Activated CD4-positive, alpha-beta T cell treated with anti-CD3 and anti-CD28 coated beads for 36 hours (primary cell): ENCODE measurements at places on chromosomes 11 and 22. TPM values are rescaled to one million over a fixed set of nuclear protein-coding genes. Genes with fewer than 3 reads are reported as not detected.

Gene NRIP3
- 2.1 TPM for total RNA-seq

Gene EIF4ENIF1
- 45.4 TPM for total RNA-seq

Gene PARVA
- 0.11 TPM for total RNA-seq

GRCh38 chr11:62909107-62909894 is 11.9 kb downstream of the CHRM1 start:
- peaks cover 4% of the 10 kb centered on the region for H3K27me3 ChIP-seq
- DNase-seq: peak; percentile 56

DNA sequence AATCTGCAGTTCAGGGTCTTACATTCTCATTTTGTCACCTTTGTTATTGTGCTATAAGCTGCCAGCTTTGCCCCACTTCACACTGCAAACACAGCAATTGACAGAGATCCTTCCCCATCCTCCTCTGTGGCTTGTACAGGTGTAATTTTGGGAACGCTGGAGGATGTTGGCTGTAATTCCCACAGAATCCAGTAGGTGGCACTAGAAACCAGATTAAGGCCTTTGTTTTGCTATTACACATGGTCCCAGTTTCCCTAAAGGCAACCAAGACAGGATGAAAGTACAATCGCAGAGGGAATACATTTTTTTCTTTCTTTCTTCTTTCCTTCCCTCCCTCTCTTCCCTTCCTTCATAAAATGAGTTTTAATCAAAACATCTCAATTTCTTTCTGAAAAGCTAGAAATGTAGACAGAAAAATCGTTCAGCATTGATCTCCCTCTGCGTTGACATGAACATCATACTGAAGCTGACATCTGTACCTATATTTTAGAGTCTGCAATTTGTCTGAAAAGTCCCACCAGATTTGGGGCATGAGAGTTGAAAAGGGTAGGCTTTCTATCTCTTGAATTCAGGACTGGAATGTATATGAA is 21.3 kb upstream of the NELL1 start:
- no peaks in the 10 kb centered on the region for H3K36me3 ChIP-seq
- peak; percentile 50 for DNase-seq
- no peak overlapping the region for H3K27ac ChIP-seq
- peaks cover 9% of the 10 kb centered on the region for H3K27me3 ChIP-seq
- no peaks in the 10 kb centered on the region for H3K4me1 ChIP-seq

DNA sequence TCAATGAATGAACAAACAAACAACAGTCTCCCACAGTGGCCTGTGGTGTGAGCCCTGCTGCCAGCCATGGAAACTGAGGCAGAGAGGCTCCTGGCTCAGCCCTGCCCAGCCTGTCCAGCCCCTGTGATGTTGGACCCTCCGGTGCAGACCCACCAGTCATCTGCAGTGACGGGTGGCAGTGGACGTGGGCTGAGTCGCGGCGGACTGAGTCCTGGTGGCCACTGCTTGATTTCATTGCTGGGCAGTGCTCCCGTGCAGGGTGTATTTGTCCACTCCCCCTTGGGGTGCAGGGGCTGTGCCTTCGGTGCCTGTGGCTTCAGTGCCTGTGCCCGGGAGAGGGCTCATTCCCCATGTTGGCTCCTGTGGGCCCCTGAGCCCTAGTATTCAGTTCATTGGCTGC is 31.9 kb upstream of the MUC5AC start:
- no peaks in the 10 kb centered on the region for H3K4me1 ChIP-seq
- no peak overlapping the region for H3K4me3 ChIP-seq
- peaks cover 5% of the 10 kb centered on the region for H3K27me3 ChIP-seq
- H3K36me3 ChIP-seq: no peaks in the 10 kb centered on the region
- H3K27ac ChIP-seq: no peak overlapping the region
- DNase-seq: peak; percentile 15

DNA sequence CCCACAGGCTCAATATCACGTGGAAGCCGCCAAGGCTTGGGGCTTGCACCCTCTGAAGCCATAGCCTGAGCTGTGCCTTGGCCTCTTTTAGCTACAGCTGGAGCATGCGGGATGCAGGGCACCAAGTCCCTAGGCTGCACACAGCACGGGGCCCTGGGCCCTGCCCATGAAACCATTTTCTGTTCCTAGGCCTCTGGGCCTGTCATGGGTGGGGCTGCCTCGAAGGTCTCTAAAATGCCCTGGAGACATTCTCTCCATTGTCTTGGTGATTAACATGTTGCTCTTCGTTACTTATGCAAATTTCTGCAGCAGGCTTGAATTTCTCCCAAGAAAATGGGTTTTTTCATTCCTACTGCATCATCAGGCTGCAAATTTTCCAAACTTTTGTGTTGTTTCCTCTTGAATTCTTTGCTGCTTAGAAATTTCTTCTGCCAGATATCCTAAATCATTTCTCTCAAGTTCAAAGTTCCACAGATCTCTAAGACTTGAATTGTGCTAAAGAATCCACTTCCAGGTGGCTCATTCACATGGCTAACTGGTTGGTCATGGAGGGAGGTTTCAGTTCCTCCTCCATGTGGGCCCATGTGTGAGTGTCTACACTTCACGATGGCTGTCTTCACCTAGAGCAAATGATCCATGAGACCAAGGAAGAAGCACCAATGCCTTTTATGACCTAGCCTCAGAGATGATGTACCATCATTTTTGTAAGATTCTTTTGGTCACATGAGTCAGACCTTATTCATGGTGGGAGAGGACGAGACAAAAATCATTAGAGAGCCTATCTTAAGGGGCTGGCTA is 7.4 kb upstream of the CREBZF start:
- H3K4me3 ChIP-seq: no peak overlapping the region
- H3K4me1 ChIP-seq: no peaks in the 10 kb centered on the region
- no peak for DNase-seq
- no peaks in the 10 kb centered on the region for H3K36me3 ChIP-seq
- H3K27me3 ChIP-seq: no peaks in the 10 kb centered on the region

DNA sequence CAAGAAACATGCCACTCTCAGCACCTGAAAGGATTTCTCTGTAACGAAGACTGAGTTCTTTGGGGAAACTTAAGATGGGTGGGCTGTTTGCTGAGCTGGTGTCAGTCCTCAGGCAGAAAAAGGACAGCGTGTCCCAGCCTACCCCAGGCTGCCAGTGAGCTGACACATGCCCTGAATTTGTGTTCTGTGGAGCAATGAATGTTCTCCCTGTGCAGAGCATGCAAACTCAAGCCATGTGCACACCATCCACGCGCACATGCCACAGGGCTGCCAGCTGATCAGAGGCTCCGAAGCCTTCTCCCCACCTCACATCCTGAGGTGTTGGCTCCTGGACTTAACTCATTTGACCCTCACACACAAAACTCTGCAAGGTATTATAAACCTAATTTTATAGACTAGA is 104.9 kb downstream of the KCNC1 start:
- no peaks in the 10 kb centered on the region for H3K36me3 ChIP-seq
- H3K27ac ChIP-seq: no peak overlapping the region
- H3K4me3 ChIP-seq: no peak overlapping the region
- no peak for DNase-seq
- no peaks in the 10 kb centered on the region for H3K27me3 ChIP-seq

GRCh38 chr22:42910221-42910942 is 53.3 kb upstream of the ARFGAP3 start:
- no peaks in the 10 kb centered on the region for H3K27me3 ChIP-seq
- no peaks in the 10 kb centered on the region for H3K4me1 ChIP-seq
- no peak overlapping the region for H3K4me3 ChIP-seq
- no peak for DNase-seq
- H3K36me3 ChIP-seq: peaks cover 2% of the 10 kb centered on the region

DNA sequence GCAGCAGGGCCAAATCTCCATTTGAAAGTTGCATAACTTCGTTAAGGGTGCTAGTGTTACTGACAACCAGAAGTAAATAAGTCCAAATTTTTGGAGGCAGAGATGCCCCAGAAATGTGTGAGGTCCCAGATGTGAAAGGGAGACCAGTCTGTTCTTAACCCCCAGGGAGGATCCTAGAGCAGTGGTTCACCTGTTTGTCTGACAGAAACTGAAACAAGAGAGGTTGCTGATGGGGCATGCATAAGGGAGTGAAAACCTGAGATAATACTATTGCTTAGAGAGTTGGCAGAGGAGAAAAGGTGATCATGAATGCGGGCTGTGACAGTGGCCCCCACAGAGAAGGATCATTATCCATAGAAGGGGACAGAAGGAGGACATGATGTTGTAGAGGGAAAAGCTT is 3.8 kb downstream of the CBLIF start:
- H3K27ac ChIP-seq: no peak overlapping the region
- no peaks in the 10 kb centered on the region for H3K36me3 ChIP-seq
- no peak overlapping the region for H3K4me3 ChIP-seq
- no peaks in the 10 kb centered on the region for H3K4me1 ChIP-seq

- no peak for DNase-seq
- no peaks in the 10 kb centered on the region for H3K36me3 ChIP-seq
- H3K27me3 ChIP-seq: peaks cover 20% of the 10 kb centered on the region
- no peaks in the 10 kb centered on the region for H3K4me1 ChIP-seq
These were observed 1.1 kb upstream of the TTLL8 start for GRCh38 chr22:50058906-50059880.

DNA sequence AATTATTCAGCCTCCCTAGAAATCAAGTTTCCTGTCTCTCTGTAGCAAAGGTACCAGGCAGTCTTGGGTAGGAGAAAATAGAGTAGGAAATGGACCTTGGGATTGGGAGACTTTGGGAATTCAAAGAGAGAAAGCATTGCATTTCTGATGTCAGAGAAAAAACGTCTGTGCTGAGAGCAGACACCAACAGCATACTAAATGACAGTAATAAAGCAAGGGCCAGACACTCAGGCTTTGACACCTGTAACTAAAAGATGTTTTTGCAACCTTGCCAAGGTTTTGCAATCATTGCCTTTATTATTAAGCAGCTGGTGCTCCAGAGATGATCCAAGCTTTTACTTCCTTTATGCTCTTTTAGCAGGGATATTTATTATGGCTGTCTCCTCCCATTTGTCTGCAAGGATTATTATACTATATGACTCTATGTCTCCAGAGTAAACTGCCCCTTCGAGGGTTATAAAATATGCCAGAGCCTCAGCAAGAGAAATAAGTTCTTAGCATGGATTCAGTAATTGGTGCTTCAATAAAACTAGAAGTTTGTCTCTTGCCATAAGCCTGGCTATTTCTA is 85.2 kb upstream of the GRAMD1B start:
- H3K4me1 ChIP-seq: no peaks in the 10 kb centered on the region
- H3K36me3 ChIP-seq: no peaks in the 10 kb centered on the region
- no peak overlapping the region for H3K27ac ChIP-seq

DNA sequence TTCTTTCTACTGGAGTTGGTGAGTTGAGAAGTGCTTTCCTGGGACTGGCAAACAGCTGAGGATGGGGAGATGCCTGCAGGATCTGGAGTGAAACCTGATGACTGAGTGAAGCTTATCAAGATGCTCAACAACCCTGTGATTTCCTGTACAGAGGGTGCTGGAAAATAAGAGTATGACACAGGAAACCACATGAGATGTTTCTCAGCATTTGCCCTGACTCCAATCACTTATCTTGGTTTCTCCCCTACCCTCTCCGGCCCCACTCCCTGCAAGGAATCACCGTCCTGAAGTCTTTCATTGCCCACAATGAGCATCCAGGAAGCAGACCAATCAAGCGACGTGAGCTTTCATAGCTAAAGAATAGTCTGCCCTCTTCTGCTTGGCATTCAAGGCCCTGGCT is at the start of gene MRGPRX2:
MRGPRX2 (minus strand) TSS at position 89 of the 400 bp plus-strand sequence. CDS start 4,315 bp downstream, outside the sequence.
- peak within 1 kb of the TSS; percentile 20 for H3K27ac ChIP-seq
- DNase-seq: peak; percentile 52
- peaks cover 15% of the 10 kb centered on the region for H3K27me3 ChIP-seq
- no peak within 1 kb of the TSS for H3K4me3 ChIP-seq
- peaks cover 19% of the 10 kb centered on the region for H3K4me1 ChIP-seq

- no peak for DNase-seq
- no peak overlapping the region for H3K27ac ChIP-seq
- H3K27me3 ChIP-seq: peaks cover 2% of the 10 kb centered on the region
- H3K4me3 ChIP-seq: no peak overlapping the region
- H3K36me3 ChIP-seq: no peaks in the 10 kb centered on the region
These were observed 65.7 kb upstream of the NAV2 start for GRCh38 chr11:19646921-19647320.

DNA sequence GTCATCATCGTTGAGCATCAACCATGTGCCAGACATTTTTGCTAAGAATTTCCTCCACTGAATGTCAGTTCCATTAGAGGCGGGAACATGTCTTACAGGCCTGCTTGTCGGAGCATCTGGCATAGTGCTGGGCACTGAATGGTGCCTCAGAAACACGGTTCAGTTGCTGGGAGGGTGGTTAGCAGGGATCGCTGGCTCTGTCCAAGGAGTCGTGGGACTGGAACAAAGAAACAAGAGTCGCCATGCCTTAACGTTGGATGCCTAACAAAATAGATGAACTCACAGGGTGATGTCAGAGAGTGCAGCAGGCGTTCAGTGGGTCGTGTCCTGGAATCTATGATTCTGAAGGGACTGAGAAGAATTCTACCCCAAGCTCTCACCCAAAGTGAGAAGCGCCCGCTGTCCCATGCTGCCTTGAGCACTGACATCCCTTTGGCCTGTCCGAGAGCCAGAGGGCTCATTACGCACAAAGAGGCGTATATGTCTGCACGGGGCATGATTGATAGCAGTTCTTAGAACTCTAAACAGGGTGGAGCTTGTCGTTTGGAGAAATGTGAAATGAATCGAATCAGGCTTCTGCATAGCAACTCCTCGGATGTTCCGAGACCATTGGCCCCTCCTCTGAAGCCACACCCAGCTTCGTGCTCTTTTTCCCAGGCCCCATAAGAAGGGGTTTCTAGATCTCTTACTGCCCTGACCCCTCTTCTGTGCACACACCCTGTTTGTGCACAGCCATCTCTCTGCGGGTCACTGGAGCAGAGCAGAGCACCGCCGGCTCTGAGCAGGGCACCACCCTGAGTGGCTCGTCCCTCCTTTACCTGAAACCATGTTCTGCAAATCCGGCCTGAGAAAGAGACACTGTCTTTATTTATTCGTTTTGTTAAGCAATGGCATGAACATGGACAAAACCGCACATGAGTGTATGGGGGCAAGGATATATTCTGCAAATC is 113.1 kb upstream of the B3GAT1 start:
- DNase-seq: no peak
- H3K27ac ChIP-seq: no peak overlapping the region
- H3K4me3 ChIP-seq: no peak overlapping the region
- no peaks in the 10 kb centered on the region for H3K36me3 ChIP-seq

GRCh38 chr11:27506200-27507182 is at the start of gene LIN7C:
LIN7C (minus strand) TSS chr11:27506769; CDS start chr11:27506752, 17 bp downstream.
- H3K36me3 ChIP-seq: peaks cover 31% of the 10 kb centered on the region
- no peaks in the 10 kb centered on the region for H3K27me3 ChIP-seq
- peak within 1 kb of the TSS; percentile 99 for H3K27ac ChIP-seq
- H3K4me1 ChIP-seq: peaks cover 36% of the 10 kb centered on the region

DNA sequence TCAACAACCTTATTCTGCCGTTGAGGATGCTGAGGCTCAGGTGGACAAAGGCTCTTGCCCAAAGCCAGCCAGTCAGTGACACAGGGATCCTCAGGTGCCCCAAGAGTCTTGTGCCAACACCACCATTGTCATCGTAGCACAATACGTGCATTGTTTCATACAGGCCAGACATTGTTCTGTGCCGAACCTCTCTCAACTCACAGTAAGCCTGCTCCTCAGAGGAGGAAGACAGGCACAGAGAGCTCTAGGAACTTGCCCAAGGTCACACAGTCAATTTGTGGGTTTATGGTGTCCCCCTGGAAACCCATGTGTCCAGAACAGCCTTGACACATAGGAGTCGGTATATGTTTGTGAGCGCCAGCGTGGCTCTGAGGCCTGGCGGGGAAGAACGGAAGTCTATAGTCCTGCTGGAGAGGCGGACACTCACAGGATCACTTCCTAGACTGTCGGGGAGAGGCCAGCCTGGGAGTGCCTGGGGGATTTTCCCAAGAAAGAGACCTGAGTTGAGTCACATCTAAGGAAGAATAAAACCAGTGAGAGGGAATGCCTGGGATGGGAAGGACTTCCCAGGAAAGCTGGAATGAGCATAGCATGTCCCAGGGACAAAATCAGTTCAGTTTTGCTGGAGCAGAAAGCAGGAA is 20.2 kb downstream of the LIF start:
- no peak for DNase-seq
- peaks cover 32% of the 10 kb centered on the region for H3K4me1 ChIP-seq
- no peaks in the 10 kb centered on the region for H3K27me3 ChIP-seq
- no peak overlapping the region for H3K4me3 ChIP-seq
